ENCODE measurements at places on chromosomes 1 and 21.
A peak's percentile ranks its signal among the peaks of the same experiment; 100 is the strongest.

DNA sequence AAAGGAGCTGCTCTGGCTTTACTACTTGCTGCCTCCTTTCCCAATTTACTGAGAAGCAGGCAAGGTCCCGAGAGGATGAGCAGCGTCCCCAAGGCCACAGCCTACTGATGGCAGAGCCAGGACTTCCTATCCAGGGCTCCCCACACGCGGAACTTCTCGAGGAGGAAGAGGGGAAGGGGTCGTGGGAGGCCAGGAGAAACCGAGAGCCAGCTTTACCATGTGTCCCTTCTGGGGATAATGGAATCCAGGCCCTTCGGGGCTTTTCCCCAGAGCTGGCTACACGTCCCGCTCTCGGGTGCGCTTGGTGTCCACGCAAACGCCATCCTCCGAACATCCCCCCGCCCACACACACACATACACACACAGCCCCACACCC, 4.3 kb upstream of the CCN1 start:
- DNase-seq: no peak

DNA sequence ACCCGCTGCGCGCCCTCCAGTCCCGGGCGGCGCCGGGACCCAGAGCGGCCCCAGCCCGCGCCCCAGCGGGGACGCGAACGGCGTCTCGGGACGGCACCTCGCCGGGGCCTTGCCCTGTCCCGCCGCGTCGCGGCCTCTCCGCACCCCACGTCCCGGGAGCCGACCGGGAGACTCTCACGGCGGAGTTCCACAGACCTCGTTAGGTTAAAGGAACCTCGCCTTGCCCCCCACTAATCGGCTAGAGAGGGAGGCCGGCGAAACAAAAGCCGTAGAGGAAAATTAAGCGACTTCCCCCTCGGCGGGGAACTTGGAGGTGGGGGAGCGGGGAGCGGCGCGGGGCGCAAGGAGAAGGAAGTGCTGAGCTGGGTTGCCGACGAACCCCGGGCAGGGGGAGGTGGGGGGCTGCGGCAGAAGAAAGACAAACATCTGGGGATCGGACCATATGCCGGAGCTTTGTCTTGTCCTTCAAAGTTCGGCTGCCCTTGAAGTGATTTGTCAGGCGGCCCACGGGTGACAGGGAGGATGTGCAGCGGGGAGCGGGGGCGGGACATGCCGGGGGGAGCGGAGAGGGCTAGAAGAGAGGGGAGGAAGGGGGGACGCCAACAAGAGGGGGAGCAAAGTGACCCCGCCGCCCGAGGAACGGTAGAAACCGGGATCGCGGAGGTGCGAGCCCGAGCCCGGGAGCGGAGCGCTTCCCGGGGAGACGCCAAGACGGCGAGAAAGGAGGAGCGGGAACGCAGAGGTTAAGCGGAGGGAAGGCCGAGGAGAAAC, 120.0 kb upstream of the RRP15 start:
- no peak for DNase-seq

GRCh38 chr1:112727716-112728115, 12.6 kb upstream of the PPM1J start:
- DNase-seq: no peak

- no peak for DNase-seq
These were observed 221.0 kb upstream of the FOXD3 start for GRCh38 chr1:63101336-63101735.

DNA sequence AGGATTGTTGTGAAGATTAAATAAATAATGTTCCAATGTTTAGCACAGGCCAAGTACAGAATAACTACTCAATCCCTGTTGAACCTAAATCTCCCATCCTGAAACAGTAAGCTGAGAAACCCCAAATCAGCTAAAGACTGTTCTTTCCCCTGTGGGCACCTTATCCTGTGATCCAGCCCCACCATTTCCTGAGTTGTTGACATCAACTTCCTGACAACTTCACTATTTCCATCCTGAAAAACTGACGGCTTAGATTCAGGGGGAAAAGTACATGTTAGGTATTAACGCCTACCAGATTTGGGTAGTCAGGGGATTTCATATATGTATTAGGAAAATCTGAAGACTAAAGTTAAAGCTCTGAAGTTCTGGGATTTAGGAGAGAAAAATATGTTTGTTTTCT, 51.7 kb upstream of the PALMD start:
- no peak for DNase-seq

DNA sequence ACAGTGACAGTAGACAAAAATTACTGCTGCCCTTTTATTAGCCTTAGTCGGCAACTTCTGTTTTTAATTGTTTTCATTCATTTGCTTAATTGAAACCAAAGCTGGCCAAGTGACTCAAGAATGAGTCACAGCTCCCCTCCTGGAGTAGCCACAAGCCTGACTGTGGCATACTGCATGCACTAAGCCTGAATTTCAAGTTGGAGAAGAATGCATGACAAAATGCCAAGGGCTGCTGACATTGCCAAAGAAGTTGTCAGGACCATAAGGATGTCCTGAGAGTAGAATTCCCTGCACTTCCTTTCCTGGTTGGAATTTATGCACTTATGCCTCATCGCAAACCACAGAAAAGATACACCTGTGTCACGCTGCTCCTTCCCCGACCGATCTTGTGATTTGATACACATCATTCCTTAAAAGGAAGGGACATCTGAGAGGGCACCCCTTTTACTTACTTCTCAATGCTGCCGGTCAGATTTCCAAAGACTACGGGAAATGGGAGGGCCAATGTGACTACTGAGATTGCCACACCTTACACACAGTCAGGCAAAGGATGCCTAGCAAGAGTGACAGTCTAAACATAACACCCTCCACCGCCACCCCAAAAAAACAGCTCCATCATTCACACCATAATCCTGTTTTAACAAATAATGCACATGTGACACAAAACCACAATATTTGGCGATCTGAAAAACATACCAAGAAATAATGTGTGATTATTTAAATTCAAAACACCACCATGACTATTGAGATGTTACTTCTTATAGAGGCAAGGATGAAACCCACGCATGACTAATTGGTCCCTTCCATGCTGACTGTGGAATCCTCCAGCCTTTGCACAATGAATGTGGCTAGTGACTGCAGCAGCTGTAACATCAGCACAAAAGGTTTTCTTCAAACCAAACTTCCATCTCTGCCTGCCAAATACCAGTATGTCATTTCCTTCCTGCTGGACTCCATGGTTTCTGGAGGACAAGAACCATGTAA, 28.2 kb downstream of the VAV3 start:
- peak; percentile 57 for DNase-seq

DNA sequence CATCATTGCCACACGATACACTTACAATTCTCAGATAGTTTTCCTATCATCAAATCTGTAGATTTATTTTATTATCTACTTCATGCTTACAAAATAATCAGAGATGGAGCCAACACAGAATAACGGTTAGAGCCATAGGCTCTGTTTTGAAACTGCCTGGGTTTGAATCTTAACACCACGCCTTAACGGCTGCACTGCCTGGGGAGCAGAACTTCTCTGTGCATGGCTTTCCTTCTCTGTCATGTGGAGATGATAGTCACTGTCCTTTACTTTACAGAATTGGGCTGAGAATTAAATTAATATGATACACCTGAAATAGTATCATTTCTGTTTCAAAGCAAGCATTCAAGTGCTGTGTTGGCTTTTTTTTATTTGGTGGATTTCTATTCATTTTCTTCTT, 177.8 kb downstream of the HMCN1 start:
- DNase-seq: no peak

DNA sequence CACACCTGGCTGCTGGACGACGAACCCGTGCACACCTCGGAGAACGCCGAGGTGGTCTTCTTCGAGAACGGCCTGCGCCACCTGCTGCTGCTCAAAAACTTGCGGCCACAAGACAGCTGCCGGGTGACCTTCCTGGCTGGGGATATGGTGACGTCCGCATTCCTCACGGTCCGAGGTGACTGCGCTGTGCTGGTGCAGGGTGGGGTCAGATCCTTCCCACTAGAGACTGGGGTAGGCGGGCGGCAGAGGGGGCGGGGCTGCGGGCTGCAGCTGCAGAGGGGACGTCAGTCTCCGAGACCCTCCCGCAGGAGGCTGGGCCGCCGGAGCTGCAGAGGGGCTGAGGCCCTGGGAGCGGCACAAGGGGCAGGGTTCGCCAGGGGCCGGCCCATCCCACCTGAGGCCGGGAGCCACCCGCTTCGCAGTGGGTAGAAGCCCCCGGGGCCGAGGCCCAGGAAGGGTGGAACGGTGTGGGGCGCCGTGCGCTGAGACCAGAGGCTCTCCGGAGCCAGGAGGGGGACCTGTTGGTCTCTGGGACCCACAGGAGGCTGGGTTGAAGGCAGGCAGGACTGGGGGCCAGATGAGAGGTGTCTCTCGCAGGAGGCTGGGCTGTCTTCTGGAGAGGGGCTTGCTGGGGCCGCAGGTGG, 90.6 kb downstream of the TRIM11 start:
- no peak for DNase-seq

DNA sequence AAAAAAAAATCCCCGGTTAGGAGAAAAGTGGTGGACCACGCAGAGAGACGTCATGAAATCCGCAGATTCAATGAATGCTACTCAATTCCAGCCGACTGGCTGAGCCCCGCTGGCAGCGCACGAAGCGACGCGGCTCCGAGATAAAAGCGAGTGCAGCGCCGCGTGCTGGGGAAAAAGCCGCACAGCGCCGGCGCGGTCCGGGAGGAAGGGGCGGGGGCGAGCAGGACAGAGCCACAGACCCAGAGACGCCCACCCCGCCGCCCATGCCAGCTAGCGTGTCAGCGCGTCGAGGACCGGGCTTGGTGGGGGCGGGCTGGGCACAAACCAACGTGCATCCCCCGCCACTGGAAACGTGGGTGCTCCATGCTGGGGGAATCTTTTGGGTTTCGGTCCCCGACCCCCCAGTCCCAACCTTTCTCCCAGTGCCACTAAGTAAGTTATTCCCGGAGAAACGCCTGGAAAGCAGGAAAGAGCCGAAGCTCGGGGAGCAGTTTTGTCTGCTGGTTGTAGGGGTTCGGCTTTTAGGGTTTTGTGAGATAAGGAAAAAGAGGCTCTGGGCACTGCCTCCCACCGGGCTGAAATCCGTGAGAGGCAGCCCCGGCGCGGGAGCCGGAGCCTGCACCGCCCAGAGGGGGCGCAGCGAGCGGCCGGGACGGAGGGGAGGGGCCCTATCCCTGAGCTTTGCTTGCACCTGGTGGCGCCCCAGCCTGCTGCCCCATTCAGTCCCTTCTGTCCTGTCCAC, at the start of gene KCNJ6:
TSS of gene KCNJ6 (minus strand) at position 148 of the 742 bp plus-strand sequence. CDS start 75,775 bp downstream, outside the sequence.
- DNase-seq: no peak

DNA sequence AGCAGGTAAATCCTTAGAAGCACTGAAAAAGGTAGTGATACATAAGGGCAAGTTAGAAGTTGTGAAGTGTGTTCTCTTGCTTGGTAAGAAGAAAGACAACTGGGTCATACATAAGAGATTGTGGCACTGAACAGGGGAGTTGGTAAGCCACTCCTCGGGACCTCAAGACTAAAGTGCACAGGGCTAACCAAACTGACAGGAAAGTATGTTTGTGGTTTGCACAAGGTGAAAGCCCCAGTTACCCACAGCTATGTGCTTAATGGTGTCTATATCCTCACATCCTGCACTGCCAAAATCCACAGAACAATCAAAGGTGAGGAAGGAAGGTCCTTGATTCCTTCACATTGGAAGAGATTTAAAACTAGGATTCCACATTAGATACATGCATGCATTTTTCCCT, 276.5 kb downstream of the DNM3 start:
- DNase-seq: no peak

- DNase-seq: peak; percentile 5
These were observed 417.0 kb downstream of the PTBP2 start for GRCh38 chr1:97138515-97139032.

- DNase-seq: no peak
These were observed 426.7 kb downstream of the RWDD3 start for GRCh38 chr1:95660736-95661135.

- no peak for DNase-seq
These were observed 67.7 kb upstream of the RGS2 start for GRCh38 chr1:192741095-192741494.

DNA sequence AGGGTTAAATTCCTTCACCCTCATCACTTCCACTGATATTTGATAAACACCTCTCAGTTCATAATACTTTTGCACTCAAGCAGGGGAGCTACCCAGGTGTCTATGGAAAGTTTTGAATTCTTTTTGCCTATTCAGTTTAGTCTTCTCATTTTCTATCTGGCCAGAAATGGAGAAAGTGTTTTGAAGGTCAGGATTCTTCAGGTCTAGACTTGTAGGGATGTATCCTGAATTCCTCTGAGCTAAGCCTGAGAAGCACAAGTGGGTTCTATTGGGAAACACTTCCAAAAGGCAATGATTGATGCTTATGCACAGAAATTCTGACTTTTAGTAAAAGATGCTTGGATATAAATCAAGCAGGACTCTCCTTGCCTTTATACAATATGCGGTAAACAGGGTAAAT, 217.8 kb upstream of the HOOK1 start:
- DNase-seq: no peak

- no peak for DNase-seq
These were observed 120.7 kb upstream of the SGIP1 start for GRCh38 chr1:66413136-66413837.

DNA sequence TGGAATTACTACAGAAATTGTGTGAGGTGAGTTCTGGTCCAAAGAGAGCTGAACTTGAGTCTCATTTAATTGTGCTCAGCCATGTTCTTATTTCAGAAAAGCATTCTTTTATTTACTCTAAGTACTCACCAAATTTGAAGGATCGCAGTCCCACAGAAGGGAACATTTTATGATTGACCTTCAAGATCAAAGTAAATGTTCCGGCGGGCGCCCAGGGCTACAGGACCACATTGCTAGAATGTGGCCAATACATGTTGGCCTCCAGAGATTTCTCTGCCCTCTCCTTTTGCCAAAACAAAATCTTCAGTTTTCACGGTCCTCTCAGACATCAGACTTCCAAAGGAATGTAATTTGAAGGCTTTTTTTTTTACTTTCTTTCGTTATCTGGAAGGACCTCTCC, 237.8 kb downstream of the FMN2 start:
- no peak for DNase-seq

- DNase-seq: no peak
These were observed 84.1 kb downstream of the TM2D1 start for GRCh38 chr1:61640531-61641530.

- DNase-seq: no peak
These were observed 109.8 kb downstream of the OMA1 start for GRCh38 chr1:58436615-58437297.

- no peak for DNase-seq
These were observed 100.4 kb downstream of the APP start for GRCh38 chr21:26070121-26070520.

GRCh38 chr1:6614019-6614928, 743 bp downstream of the PHF13 start:
- no peak for DNase-seq

- no peak for DNase-seq
These were observed 103.0 kb downstream of the SSBP3 start for GRCh38 chr1:54302951-54303843.

- no peak for DNase-seq
These were observed 43.7 kb downstream of the MRPL39 start for GRCh38 chr21:25563361-25564116.

DNA sequence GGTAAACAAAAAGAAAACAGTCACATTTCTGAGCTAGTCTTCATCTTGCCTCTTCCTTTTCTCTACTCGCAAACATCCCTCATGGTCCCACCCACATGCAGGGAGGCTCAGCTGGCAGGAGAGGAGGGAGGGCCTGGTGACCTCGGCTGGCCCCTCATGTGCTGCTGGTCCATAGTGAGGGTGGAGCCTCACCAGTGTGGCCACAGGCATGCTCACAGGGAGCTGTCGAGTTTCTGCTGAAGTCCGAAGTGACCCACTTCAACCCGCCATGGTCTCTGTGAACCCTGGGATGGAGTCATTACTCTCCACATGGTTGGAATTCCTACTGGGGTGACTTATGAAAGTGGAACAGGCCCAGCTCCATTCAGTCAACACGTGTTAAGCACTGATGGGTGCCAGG, 253.4 kb downstream of the RHOU start:
- no peak for DNase-seq

- DNase-seq: no peak
These were observed 38.6 kb upstream of the GADD45A start for GRCh38 chr1:67646145-67647035.

Measured in HT-29 (cell line).